ENCODE measurements at places on chromosomes 11 and 22.

DNA sequence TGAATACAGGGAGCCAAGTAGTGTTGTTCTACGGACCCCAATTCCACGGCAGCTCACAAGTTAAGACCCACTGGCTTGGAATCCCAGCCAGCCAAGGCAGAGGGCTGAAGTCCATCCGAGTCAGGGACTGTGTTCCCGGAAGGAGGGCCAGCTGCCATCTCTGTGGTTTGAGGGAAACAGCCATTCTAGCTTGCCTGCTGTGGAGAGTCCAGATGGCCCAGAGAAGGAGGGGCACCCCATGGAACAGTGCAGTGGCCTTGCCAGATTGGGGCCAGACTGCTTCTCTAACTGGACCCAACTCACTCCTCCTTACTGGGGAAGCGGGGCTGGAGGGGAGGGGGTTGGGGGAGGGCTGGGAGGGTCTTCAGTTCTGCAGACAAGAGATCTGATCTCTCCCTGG is 156.4 kb downstream of the FAM181B start:
- DNase-seq, result no peak

DNA sequence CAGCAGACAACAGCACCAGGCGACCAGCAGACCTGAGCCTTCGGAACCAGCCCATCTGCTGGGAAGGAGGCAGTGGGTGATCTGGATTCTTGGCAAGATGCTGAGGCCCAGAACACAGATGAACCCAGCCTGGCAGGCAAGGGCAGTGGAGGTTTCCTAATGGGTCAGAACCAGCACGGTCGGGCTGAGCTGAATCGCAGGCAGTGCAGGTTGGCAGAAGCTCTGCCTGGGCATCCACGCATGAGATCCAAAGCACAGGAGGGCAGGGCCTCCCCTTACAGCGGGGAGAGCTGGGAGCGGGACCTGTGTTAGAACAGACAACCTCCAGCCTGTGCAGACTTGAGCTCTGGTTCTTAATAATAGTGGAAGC is 47.5 kb downstream of the DSCAML1 start:
- DNase-seq, result no peak

- DNase-seq, result no peak
These were observed 64.6 kb downstream of the LINC01488 start for GRCh38 chr11:69545976-69546617.

DNA sequence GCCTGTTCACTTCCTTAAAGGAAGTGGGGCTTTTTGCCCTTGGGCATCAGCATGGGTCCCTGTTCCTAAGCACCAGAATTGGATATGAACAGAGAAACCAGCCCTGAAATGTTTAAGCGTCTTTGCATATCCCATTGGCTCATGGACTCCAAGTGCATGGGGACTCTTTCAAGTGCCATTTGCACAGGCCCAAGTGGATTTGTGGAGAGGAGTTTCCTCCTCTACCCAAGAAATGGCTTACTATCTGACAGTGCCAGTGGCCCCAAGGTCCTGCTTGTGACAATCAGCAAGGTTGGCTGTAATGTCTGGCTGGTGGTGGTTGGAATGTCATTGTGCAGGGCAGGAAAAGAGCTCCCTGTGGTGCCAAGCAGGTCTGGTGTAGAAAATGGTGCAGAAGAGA is 4.0 kb downstream of the TOMM22 start:
- no peak for DNase-seq

- DNase-seq, result no peak
These were observed 133.6 kb upstream of the C11orf58 start for GRCh38 chr11:16604794-16605388.

GRCh38 chr11:110833033-110833484 is 120.8 kb upstream of the ARHGAP20 start:
- DNase-seq, result no peak

- no peak for DNase-seq
These were observed 37.4 kb downstream of the PDGFB start for GRCh38 chr22:39207141-39208012.

- DNase-seq, result no peak
These were observed 149.2 kb downstream of the MIAT start for GRCh38 chr22:26806445-26807175.

DNA sequence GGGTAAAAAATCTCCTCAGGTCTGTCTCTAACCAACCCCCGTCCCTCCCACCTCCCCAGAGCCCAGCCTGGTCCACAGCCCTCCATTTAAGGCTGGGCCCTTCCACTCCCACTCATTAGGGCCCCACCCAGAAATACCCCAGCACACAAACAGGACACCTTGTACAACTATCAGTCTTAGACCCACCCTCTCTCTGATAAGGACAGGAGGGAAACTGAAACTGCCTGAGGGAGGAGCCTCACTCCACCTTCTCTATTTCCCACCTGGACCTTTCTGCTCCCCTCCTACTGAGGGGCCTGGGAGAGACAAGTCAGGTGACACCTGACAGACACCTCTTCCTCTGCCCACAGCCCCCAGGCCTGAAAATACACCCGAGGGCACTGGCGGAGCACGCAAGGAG is 90.2 kb downstream of the PLEKHA7 start:
- no peak for DNase-seq

- DNase-seq, result no peak
These were observed 64.0 kb downstream of the CCDC81 start for GRCh38 chr11:86438685-86439084.

- no peak for DNase-seq
These were observed 7.7 kb downstream of the YWHAH start for GRCh38 chr22:31952094-31952401.

GRCh38 chr11:114284021-114284420 is 12.2 kb upstream of the NNMT start:
- no peak for DNase-seq

DNA sequence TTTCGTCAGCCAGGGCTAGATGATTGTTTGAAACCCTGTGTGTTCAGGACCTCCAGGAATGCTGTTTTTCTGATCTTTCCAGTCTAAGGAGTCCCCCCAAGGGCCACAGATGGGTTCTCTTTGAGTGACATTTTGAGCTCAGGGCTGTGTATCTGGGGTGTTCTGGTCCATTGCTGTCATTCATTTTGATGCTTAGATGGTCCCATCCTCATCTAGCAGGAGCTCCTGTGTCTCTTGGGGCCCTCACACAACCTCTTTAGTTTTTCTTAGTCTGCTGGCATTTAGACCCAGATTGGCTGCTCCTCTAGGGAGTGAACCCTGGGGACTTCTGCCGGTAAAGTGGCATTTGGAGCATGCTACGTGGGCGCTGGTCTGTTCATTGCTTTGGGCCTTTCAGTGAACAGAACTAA is 39.1 kb downstream of the MED15 start:
- DNase-seq, result no peak

DNA sequence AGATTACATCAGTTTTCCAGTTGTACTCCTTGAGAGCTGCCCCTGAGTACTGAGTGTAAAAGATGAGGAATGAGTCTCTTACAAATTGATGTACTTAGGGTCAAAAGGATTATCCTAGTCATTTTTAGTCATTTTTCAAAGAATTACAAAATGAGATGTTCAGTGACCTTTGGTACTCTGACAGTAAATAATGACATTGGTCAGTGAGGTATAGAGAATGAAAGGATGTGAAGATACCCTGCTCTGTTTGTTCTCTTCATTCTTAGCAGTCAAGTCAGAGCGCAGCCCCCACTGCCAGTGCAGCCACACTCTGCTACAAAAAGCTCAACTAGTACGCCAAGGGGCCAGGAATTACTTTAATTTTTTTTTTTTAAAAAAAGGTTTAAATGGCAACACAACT is 4.1 kb upstream of the ESAM start:
- no peak for DNase-seq

DNA sequence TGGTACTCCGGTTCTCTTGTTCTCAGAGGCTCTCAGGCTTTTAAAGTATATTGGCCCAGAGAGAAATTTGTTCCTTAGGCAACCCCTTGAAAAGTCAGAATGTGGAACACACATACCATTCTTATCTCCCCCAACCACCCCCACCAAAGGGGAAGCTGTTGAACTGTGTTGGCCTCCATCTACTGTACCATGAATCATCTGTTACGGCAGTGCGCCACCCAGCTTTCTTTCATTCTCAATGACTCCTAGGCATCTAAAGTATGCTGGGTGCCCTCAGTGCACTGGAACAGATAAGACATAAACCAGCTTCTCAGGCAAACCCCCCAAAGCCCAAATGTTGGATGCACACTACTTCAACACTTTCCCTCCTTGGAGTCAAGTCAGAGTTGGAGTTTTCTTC is 696.2 kb upstream of the TENM4 start:
- no peak for DNase-seq

- DNase-seq, result no peak
These were observed 9.1 kb upstream of the CCDC81 start for GRCh38 chr11:86365546-86365945.

- DNase-seq, result no peak
These were observed 30.0 kb downstream of the RASSF10 start for GRCh38 chr11:13039126-13039525.

DNA sequence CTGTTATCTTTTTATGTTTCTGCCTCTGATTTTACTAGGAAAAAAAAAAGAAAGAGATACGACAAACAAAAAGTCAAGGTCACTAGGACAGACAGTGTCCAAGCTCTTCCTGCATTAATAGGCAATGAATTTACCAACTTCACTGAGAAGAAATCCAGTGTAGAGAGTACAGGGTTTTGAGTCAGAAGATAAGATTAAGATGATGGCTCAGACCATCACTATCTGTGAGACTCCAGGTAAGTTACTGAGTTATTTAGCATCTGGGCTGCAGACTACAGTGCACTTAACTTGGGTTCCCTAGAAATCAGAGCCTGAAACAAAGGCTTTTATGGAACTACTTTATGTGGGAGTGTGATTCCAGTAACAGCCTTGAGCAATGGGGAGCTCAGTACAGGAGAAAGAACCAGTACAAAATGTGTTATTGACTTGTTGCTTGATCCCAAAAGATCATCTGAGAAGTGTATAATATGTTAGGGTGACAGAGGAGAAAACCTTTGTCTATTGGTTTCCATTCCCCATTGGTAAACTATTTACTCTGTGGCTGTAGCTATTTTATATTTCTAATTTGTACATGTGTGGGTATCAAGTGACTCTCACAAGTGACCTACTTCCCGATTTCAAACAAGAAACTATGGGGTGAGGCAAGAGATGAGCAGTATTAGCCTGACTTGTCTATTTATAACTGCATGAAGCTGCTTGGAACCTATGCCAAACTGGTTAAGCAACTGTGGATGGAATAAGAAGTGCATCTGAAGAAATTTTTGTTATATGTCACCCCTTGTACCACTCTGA is 395.8 kb downstream of the RAB38 start:
- no peak for DNase-seq

- DNase-seq, result no peak
These were observed 193.0 kb upstream of the SNX19 start for GRCh38 chr11:131109257-131109656.

GRCh38 chr22:49738566-49738965 is 89.1 kb downstream of the BRD1 start:
- no peak for DNase-seq

DNA sequence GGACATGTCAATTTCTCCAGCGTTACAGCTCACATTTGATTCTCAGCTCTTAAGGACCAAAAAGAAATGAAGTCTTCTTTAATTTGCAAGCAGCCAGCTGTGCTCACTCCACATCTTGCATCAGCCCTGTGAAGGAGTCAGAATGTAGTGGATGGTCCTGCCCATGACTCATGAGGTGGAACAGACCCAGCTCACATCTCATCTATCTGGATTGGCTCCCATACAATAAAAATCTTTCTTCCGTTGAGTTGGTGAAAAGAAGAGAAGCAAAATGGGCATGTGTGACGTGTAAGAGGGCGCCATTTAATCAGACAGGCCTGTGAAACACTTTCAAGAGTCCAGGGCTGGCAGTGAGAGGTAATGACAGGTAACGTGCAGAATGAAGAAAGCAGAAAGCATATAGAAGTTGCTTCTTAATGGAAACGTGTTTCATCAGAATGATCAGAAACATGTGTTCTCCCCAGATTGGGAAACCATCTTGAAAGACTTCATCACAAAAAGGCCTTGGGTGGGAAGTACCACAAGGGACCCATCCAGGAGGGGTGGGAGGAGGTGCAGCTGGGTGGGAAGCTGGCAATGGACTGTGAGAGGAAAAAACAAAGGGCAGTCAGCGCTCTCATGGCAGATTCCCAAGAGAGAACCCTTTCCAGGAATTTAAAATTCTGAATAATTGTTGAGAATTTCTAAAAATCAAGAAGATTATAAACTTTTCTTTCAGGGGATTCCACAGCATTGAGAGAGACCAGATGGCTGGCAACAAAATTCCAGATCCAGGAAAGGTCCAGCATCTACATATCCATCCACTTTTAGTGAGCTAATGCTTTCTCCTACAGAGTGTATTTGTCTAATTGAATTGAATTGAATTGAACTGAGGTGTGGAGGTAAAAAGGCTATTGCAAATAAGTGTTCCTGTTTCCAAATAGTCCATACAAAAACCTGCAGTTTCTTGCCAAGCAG is 57.0 kb downstream of the ETS1 start:
- DNase-seq, result no peak

DNA sequence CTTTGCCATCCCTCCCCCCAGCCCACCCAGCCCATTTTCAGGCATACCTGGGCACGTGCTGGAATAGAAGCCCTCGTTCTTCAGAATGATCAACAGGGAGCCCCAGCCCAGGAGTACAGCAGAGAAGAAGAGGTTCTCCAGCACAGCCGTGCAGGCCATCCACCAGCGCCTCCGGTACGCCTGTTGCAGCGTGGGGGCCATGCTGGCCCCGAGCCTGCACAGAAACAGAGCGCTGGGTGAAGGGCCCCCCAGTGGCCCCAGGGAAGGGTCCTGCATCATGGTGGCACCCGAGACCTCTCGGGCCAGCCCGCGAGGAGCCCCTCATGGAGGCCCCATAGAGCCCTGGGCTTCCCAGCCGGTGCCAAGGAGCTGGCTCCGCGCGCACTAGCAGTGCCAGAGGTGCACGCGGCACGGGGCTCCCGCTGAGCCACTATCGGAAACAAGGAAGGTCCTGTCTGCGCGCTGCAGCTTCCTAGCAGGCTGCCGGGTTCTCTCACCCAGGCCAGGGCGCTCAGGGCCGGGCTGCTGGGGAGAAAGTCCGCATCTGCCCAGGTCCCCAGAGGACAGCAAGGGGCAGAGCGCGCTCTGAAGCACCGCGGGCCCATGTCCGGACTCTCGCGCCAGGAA is 1.5 kb downstream of the SLC43A1 start:
- DNase-seq, result peak; percentile 57

DNA sequence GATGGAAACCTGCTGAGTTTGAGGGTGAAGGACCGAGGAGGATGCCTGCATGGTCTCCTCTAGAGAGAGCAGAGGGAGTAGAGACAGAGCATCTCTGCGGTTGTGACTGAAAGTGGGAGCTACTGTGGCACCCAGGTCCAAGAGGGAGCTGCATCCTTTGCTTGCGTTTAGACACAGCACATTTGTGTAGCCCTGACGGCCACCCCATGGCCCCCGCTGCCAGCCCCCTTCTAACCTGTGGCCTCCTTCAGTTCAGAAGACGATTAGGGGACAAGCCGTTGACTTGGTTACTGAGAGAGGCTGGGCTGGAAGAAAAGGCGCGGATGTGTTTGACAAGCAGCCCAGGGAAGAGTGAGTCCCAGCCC is 690.9 kb downstream of the BRD1 start:
- no peak for DNase-seq

GRCh38 chr11:73176874-73177155 is 34.7 kb upstream of the FCHSD2 start:
- no peak for DNase-seq

DNA sequence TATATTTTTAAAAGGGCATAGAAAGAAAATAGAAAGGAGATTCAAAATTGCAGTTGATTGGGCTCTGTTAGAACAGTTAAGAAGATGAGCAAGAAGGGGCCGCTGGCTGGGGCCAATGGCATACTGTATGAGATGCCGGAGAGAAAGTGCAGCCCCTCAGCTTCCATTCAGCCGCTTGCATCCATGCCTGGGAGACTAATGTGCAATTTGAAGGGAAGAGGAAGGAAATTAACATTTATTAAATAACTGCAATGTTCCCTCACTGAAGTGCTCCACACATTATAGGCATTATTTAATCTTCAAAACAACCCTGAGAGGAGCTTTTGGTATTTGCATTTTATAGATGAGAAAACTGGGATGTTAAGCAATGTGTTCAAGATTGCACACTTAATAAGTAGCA is 44.7 kb upstream of the CSNK2A3 start:
- no peak for DNase-seq
